Breast epithelium (tissue), 4 donors: ENCODE measurements at places on chromosomes 4 and X.

DNA sequence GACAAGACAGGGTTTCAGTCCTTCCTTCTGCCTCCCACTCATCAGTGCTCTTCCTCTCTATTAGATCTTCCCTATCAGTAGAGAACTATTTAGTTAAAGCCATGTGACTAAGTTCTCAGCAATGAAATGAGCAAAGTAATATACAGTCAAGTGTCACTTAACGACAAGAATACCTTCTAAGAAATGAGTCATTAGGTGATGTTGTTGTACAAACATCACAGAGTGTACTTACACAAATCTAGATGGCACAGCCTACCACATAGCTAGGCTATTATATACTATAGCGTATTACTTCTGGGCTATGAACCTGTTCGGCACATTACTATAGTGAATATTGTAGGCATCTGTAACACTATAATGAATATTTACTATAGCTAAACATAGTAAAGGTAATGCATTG, 71.3 kb downstream of the POU4F2 start:
- no peak for DNase-seq

DNA sequence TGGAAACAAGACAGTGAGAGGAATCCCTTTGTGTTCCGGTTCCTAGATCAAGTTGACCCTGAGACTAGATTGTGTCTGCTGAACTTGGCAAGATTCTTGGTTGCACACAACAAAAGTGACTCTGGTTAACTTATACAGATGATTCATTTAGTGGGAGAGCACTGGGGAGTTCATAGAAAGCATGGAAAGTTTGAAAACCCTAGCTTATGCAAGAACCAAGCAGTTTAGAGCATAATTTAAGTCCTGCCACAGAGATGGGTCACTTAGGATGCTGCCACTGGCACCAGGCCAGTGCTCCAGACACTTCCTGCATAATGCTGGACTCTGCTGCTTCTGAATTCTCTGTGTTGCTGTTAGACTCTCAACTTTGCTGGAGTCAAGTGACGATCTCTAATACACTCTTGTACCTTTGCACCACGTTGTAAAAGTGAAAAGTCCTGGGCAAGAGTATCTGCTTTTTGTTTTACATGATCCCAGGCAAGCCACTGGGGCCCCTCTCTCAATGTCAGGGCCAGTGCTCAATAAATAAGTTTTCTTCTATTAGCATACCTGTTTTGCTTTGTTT, 12.7 kb upstream of the DCUN1D4 start:
- no peak for DNase-seq

DNA sequence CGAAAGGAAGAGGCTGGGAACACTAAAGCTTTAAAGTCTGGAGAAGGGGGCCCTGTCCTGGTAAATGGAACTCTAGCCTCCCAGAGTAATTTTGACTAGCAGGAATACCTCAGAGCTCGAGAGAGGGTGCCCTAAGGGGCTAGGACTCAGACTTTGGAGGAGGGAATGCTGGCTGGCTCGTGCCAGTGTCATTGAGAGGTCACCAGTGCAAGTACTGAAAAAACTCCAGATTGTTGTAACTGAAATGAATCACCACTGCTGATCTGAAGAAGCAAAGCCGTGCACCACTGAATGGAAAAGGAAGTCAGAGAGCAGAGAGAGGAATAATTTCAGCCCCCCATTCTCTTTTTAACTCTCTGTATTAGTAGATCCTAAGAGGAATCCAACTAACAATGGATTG, 690.2 kb downstream of the FAT4 start:
- DNase-seq = no peak

GRCh38 chrX:132086672-132087071, 41.1 kb downstream of the FRMD7 start:
- DNase-seq = no peak
